ENCODE measurements at places on chromosomes 4 and X.

- DNase-seq = no peak
Observed at GRCh38 chrX:45697591-45697990, 496.9 kb upstream of the DIPK2B start.

DNA sequence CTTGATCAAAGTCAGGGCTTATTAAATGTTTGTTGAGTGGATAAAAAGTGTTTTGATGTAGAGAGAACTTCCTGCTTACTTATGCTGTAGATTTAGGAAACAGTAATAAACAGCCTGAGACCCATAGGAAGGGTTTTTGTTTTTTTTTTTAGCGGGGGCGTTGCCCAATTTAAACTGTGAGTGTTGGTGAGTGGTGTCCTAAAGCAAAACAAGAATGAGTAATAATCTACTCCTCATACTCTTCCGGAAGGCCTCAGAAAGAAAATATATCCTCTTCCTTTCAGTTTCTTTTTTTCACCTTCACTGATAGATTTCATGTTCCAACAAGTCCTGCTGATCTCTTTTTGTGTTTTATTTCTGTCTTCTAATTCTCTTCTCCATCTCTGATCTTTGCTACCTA is 104.4 kb upstream of the SCML1 start:
- peak; percentile 40 for DNase-seq

GRCh38 chrX:21779095-21779494 is 21.2 kb upstream of the SMPX start:
- no peak for DNase-seq

- DNase-seq = no peak
Observed at GRCh38 chr4:87196927-87197326, 23.5 kb downstream of the KLHL8 start.

DNA sequence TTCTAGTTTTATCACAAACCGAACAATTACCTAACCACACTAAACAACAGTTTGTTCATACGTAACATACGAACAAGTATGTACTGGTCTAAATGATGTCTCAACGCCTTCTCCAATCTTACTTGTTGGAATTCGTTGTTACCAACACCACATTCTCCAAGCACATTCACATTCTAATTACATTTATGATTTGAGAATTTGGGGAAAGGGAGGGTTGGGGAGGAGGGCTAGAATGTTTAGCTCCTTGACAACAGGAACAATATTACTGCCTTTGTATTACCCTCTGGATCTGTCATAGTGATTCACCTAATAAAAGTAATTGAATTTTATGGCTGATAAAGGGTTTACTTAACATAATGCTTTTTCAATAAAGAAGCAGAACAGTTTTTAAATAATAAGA is 24.4 kb downstream of the LCORL start:
- DNase-seq = no peak

DNA sequence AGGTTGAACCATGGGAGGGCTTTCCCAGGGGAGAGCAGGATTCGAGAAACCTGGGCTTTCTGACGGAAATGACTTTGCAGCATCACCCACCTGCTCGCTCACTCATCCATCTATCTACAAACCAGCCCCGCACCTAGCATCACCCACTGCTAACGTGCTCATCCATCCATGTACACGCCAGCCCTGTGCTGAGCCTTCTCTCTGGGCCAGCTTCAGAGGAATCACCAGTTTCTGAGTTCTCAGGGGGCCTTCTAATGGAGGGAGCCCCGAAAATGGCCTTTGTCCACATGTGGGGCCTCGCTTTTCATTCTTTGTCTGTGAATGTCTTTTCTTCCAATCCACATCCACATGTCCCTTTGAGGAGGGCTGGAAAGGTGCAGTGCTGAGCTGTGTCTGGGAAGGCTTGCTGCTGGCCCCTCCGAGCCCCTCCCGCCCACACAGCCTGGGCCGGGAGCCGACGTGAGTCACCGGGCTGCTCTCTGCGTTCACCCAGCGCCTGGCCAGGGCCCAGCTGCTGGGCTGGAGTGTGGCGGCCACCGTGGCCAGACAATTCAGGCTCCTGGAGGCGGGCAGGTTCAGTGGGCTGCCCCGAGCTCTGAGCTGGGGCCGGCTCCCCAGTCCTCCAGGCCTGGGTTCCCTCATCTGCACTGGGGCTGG is 14.7 kb downstream of the SORCS2 start:
- DNase-seq = no peak

DNA sequence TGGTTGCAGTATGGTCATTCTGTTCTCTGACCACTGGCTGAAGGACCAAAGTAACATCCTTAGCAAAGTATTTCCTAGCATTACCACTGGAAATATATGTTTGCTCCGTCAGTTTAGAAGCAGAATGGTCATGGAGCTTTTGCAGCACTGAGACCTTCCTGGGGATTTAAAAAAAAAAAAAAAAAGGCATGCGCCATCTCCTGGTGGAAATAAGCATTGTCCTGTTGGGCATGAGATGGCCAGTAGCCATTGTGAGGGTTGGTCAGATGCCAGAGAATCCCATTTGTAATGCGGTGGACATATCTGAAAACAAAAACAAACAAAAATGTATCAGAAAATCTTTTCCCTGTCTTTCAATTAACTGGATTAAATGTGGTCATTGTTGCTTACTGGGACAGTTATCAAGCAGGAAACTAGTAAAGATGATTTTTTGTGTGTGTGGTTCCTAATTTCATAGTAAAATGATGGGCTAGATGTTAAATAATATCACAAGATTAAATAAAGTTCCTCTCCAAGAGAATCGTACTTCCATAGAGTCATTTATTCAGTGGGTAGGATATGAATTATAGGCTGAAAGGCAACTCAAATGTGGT is 139.6 kb downstream of the SOWAHB start:
- DNase-seq = peak; percentile 34

DNA sequence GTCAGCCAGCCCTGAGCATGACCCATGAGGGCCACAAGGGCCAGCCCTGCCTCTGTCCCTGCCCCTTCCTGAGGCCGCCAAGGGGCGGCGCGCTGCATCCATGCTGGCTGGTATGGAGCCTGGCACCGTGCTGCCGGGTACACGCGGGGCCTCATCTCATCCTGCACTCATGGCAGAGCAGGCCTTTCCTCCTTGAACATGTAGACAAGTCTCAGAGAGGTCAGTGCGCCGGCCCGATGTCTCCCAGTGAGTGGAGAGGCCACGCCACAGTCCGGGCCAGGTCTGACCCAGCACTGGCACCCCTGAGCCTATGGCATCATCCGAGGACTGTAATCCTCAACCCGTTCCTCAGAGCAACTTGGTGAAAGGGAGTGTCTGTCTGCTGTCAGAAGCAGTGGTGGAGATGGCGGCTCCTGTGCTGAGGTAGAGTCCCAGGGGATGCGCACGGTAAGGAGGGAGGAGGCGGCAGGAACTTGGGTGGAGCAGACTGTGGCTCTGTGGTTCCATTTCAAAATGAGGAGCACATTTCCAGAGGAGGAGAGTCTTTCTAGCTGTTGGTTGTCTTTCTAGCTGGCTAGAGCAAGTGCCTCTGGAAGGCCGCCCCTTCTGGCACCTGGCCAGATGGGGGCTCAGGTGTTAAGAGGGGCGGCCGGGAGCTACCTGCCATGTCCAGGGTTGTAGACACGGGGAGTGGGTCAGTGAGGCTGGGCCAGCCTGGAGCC is 32.8 kb downstream of the TRMT44 start:
- DNase-seq = no peak

DNA sequence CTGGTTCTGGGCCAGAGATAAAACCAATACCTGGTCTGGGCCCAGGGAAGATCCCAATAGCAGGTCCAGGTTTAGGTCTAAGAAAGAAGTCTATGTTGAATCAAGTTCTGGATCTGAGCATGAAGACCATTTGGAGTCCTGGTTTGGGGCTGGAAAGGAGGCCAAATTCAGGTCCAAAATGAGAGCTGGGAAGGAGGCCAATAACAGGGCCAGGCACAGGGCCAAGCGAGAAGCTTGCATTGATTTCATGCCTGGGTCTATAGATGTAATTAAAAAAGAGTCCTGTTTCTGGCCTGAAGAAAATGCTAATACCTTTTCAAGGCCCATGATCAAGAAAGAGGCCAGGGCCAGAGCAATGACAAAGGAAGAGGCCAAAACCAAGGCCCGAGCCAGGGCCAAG is 3.4 kb downstream of the GPRASP1 start:
- DNase-seq = no peak

DNA sequence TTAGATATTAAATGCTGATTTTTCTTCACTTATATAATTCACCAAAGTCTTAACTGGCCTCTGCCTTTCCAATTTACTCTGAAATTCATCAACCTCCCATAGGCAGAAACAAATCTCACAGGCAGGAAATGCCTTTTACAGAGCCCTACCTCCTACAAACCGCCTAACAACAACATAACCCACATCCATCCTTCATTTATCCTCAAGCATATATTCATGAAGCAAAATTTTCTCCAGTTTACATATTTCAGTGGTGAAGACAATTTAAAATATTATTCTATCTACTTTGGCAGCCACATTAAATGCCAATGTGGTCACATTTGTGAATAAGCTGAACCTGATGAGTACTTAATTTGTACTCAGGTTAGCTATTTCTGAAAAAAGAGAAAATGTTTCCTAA is 30.3 kb downstream of the SEPSECS start:
- no peak for DNase-seq

DNA sequence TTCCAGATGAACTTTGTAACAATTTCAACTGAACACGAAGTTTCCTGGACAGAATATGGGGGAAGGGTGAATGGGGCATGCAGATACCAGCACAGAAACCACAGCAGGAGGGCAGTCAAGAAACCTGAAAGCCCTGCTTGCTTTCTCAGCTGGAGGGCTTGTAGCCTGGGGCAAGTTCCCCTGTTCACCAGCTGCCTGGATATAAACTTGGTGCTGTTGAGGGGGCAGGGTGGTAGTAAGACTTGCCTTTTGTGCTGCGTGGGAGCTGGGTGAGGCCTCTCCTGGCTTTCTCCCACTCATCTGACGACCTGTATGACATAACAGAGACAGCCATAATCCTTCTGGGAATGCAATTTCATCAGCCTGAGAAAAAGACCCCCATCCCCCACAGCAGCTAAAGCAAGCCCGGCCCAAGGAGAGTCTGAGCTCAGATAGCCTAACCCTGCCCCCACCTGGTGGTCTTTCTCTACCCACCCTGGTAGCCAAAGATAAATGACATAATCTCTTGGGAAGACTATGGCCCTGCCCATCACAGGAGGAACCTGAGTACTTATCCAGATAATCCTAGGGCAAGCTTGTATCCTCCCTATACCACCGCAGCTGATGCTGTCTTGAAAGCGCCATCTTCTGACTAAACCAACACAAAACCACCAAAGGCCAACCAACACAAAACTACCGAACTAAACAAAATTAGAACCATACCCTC is 234.3 kb downstream of the LAS1L start:
- DNase-seq = peak; percentile 51

DNA sequence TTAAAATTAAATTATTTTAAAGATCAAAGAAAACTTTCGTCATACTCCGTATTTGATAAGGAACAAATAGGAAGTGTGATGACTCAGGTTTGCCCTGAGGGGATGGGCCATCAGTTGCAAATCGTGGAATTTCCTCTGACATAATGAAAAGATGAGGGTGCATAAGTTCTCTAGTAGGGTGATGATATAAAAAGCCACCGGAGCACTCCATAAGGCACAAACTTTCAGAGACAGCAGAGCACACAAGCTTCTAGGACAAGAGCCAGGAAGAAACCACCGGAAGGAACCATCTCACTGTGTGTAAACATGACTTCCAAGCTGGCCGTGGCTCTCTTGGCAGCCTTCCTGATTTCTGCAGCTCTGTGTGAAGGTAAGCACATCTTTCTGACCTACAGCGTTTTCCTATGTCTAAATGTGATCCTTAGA is at the start of gene CXCL8:
CXCL8 (plus strand) TSS at position 217 of the 426 bp plus-strand sequence; CDS start at position 307, 90 bp downstream.
- no peak for DNase-seq

- no peak for DNase-seq
Observed at GRCh38 chrX:131405497-131405896, 116.4 kb upstream of the IGSF1 start.

DNA sequence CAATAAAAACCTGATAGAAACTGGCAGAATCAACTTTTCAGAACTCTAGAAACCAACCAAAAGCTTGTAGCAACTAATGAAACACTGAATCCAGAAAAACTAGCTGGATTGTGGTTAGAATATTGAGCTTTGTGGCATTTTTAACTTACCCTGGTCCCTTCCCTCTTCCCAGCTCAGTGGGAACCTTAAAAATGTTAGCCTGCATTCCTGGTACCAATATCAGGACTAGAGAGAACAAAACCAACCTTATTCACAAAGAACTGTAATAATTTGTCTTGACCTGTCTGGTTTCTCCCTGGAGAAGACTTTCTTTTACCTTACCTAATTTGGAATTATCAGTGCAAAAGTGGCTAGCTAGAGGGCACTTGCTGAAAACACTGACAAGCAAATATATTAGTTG is 21.2 kb downstream of the SH3D19 start:
- DNase-seq = no peak

GRCh38 chr4:184816962-184817361 is 8.8 kb downstream of the ACSL1 start:
- DNase-seq = no peak

DNA sequence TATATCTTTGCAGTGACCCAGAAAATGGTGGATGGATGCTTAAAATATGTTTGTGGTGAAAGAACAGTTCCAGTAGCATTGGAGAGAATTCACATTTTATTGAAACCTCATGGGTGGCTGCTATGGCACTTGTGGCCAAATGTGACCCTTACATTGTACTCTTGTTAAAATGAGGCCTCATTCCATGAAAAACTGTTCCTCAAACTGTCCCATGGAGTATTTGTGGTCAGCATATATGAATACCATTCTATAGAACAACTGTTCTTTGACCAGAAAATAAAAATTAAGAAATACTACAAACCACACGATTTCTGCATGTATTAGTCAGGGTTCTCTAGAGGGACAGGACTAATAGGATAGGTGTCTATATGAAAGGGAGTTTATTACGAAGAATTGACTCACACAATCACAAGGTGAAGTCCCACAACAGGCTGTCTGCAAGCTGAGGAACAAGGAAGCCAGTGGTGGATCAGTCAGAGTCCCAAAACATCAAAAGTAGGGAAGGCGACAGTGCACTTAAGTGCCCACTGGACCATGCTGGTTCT is 35.1 kb downstream of the GEMIN8 start:
- no peak for DNase-seq

- DNase-seq = no peak
Observed at GRCh38 chr4:2849267-2850152, 5.9 kb downstream of the ADD1 start.

- peak; percentile 25 for DNase-seq
Observed at GRCh38 chr4:173332963-173333657, 1.0 kb downstream of the HMGB2 start.

DNA sequence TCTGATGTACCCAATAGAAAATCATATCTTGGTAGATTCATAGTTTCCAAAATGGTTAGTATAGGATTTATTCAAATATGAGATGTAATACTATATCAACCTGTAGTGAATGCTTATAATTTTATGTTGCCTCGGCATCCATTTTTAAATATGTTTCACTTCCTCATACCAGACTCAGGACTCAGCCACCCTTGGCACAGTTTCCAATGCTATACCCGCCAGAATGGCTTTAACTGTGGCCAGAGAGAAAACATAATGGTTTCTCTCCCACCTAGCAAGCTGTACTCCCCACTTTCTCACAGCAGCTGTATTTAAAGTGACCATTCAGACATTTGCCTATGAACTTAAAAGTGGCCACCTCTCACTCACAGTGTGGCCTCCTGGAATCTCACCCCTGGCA is 466.6 kb upstream of the PABPC4L start:
- DNase-seq = peak; percentile 6
